ENCODE measurements at places on chromosomes 16 and 17.

GRCh38 chr17:14845591-14846281 is 419.4 kb downstream of the PMP22 start:
- peak; percentile 44 for DNase-seq

DNA sequence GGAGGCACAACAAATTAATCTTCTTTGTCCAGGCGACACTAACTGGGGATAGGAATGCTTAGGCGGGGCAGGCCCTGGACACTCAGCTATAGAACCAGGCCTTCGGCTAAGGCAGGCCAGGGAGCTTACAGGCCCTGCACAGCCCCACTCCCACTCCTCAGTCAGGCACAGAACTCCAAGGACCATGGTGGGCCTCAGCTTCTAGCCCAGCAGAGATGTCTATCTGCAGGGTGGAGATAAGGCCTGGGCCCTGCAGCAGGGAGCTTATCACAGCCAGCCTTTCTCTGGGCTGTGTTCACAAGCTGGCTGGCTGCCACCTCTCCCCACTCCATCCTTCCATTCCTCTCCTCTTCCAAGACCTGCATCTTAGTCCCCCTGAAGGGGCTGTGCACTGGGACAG is 68.1 kb downstream of the TMEM132E start:
- DNase-seq = no peak

DNA sequence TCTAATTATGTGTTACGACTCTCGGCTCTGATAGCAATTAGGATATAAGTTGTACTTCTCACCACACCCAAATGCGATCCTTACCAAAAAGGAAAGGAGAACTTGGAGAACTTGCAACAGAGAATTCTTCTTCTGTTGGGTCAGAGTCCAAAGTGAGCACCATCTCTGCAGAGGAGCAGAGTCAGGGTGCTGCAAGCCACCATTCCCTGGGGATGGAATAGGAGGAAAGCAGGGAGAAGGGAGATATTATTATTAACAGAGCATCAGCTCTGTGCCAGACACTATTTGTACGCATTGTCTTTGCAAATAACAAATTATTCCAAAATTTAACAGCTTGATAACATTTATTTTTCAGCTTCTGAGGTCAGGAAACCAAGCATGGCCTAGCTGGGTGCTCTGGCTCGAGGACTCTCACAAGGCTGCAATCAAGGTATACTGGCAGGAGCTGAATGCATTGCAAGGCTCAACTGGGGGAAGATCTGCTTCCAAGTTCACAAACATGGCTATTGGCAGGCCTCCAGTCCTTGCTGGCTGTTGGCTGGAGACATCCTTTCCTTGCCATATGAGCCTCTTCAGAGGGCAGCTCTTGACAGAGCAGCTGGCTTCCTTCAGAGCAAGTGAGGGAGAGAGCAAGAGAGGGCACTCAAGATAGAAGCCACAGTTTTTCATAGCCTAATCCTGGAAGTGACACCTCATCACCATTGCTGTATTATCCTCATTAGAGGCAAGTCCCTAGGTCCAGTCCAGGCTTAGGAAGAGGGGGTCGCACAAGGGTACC is 296.2 kb upstream of the CDH5 start:
- DNase-seq = no peak

- DNase-seq = no peak
Measured at GRCh38 chr17:47243737-47244598, 9.7 kb upstream of the ITGB3 start.

DNA sequence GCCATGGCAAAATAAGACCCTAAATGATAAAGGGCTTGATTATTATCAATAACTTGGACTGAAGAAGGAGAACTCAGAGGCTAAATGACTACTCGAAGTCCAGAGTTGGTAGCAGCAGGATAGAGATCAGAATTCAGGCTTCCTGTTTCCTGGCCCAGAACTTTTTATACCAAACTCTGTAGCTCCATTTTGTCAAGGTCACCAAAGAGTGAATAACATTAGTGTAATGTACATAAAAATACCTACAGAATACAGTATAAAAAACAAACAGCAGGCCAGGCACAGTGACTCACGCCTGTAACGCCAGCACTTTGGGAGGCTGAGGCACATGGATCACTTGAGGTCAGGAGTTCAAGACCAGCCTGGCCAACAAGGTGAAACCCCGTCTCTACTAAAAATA is 79.0 kb downstream of the ARHGAP17 start:
- DNase-seq = no peak

DNA sequence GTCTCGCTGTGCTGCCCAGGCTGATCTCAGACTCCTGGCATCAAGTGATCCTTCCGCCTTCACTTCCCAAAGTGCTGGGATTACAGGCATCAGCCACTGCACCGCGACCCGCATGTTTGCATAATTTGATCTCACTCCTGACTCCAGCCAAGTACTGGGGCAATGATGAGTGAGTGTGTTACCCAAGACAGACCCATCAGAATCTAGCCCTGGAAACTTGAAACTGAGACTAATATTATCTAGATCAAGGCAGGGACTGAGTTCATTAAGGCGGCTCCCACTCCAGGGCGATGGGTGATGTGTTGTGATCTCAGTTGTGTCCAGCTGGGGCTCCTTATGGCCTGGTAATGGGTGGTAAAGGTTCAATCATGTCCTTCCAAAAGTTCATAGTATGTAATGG is 53.4 kb downstream of the EMP2 start:
- DNase-seq = no peak

GRCh38 chr17:10278218-10278617 is 79.8 kb upstream of the GAS7 start:
- no peak for DNase-seq

DNA sequence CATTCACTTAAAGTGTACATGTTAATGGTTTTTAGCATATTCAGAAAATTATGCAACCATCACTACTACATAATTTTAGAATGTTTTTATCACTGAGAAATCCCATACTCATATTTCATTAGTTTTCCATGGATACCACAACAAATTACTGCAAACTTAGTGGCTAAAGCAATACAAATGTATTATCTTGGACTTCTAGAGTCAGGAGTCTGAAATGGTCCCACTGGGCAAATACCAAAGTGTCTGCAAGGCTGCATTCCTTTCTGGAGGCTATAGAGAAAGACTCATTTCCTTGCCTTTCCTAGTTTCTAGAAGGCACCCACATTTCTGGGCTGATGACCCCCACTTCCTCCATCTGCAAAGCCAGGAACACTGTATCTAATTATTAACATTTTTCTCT is 16.9 kb upstream of the GNAO1 start:
- no peak for DNase-seq

DNA sequence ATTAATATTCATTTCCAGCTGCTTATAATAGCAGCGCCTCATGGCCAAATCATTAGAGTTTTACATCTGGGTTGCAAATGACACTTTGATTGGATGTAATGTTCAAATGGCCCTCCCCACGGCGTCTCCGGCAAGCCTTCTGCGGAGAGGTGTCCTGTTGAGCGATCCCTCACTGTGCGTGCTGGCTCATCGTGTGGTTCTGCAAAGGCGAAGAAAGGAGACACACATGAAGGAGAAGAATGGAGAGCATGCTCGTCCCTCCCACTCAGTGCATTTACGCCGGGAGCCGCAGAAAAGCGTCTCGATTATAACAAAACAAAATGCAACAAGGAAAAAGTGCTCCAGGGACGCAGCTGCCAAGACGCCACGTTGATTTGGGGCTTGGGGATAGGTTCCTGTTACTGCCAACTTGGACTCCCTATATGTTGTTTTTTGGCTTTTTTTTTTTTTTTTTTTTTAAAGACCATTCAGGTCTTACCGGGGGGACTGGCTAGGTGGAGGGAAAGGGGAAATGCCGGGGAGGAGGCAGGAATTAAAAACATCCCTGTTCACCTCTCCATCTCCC is 117.6 kb downstream of the C16orf78 start:
- no peak for DNase-seq

DNA sequence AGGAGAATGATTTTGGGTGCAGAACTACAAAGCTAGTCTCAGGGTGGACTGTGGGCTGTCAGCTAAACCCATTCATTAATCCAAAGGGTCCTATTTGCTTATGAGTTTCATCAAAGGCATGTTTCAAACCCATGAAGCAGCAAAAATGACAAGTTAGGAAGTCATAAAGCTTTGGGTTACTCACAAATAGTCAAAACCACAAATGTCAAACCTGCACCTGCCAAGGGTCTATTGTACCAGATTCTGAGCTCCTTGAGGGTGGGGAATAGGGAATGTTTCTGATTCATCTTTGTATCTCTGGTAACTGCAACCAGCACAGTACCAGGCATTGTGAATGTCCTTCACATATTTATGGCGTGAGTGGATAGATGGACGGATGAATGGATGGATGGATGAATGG is 317.7 kb downstream of the MAF start:
- DNase-seq = no peak

GRCh38 chr16:24610416-24610755 is 71.0 kb downstream of the RBBP6 start:
- peak; percentile 78 for DNase-seq

DNA sequence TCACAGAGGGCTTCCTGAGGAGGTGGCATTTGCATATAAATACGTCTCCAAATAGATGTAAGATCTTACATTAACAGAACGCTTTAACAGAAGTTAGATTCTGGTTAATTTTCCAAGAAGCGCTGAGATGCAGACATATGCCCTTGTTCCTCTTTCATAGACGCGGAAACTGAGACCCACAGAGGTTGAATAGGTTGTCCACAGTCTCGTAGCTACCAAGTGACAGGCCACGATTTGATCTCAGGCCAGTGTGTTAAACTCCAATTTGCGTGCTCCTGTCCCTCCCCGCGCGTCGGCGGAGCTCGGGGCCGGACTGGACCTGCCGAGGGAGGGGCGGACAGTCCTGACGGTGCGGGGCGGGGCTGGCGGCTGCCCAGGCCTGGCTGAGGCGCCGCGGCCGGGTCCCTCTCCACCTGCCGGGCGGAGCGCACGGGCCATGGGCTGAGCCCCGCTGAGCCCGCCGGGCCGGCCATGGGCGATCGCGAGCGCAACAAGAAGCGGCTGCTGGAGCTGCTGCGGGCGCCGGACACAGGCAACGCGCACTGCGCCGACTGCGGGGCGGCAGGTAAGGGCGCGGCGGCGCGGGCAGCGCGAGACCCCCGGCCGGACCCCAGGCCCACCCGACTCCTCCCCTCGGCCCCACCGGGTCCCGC is at the start of gene ADAP2:
Gene ADAP2 (plus strand): TSS at position 402 of the 653 bp plus-strand sequence. CDS start 70 bp downstream, at position 472.
- DNase-seq = peak; percentile 26

GRCh38 chr17:32631341-32632096 is 144.7 kb downstream of the CDK5R1 start:
- DNase-seq = no peak

GRCh38 chr17:16215965-16216316 is 607 bp upstream of the NCOR1 start:
- no peak for DNase-seq

- no peak for DNase-seq
Measured at GRCh38 chr17:1460233-1460632, 4.2 kb upstream of the CRK start.

GRCh38 chr16:8887952-8888560 is 5.9 kb downstream of the LITAFD start:
- DNase-seq = no peak

- peak; percentile 85 for DNase-seq
Measured at GRCh38 chr17:12789481-12790248, at the start of gene ARHGAP44. Gene ARHGAP44 (plus strand): TSS chr17:12789498. CDS start chr17:12789839, 341 bp downstream.

DNA sequence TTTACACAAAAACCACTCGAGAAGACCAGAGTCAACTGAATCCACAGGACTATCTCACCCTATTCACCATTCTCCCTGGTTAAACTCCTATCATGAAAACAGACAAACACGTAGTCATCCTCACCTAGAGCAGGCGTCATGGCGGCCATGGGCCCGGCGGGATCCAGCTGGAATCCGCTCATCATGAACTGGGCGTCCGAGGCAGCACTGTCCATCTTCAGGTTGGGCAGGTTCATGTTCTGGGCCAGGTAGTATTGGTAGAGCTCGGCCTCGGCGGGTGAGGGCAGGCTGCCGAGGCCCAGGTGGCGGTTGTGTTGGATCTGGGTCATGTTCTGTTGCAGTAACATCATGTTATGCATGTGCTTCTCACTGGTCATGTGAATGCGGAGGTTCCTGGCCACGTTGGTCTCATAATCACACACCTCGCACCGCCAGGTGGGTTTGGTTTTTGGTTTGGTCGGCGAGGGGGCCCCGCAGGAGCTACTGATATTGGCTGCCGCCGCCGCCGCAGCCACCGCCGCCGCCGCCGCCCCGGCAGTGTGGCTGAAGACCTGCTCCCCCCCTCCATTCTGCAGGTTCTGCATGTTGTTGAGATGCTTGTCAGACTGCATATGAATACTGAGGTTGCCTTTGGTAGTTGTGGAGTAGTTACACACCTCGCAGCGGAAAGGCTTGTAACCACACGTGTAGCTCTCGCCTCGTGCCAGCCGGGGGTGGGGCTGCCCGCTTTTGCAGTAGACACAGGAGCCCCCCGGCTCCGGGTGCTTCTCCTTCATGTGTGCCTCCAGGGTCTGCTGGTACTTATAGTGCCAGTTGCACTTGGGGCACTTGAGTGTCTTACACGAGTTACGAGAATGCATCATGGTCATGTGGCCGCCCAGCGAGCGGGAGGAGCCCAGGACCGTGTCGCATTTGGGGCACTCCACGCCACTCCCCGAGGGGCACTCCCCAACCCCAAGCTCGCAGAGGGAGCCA is 90.3 kb downstream of the ZFHX3 start:
- no peak for DNase-seq

DNA sequence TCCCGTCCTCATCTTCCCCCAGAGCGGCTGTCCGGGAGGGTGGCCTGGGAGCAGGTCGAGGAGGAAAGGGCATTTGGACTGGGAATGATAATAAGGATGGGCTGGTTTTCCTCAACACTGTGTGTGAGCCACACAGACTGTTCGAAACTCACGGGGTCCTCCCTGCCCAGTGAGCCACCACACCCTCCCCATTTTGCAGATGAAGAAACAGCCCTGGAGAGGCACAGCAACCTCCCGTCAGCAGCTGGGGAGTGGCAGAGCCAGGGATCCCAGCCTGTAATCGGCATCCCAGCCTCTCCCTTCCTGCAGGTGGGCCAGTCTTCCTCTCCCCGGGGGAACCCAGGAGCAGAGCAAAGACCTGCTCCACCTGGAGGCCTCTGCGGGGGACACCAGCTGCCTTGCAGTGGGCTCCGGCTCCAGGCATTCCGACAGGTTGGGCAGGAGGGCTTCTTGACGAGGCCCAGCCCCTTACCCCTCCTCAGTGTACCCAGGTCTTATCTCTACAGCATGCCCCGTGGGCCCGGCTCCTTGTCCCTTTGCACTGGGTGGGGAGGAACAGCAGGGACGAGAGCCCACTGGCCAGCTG is 23.8 kb downstream of the ENGASE start:
- DNase-seq = no peak

GRCh38 chr16:57310801-57311200 is 26.3 kb upstream of the PLLP start:
- DNase-seq = no peak

DNA sequence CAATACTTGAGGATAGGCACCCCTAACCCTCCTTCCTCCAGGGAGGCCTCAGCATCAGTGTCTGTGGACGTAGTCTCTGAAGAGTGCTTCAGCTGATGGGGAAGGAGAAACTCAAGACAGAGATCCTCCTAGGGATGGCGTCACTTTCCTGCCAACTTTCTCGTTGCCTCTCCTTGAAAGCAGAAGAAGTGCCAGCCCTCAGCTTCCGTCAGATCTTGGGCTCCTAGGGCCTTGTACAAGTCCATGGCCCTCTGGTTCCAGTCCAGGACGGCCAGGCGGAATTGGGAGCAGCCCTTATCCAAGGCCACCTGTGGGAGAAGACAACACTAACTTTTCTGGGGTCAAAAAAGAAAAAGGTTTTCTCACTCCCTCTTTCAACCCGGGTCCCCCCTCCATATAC is 1.3 kb downstream of the SAT2 start:
- DNase-seq = no peak

GRCh38 chr16:67872631-67873434 is at the start of gene EDC4:
Gene EDC4 (plus strand): TSS chr16:67873052. CDS start chr16:67873262, 210 bp downstream.
- peak; percentile 88 for DNase-seq
